Caco-2 (cell line): ENCODE measurements at places on chromosomes 11 and 22. TPM values are rescaled to one million over a fixed set of nuclear protein-coding genes. Genes with fewer than 3 reads are reported as not detected.

Gene NCAM1
- total RNA-seq, result 0.95 and 1.1 TPM in 2 replicates

Gene PANX2
- 2.2 and 2.6 TPM in 2 replicates for total RNA-seq

Gene KCNK7
- total RNA-seq, result 0.39 and 0.49 TPM in 2 replicates

Gene C11orf16
- not detected in 2 replicates for total RNA-seq

GRCh38 chr11:71443736-71444445 lies 4.3 kb downstream of the DHCR7 start:
- H3K27me3 ChIP-seq, result no peaks in the 10 kb centered on the region
- peaks cover 26% of the 10 kb centered on the region for H3K36me3 ChIP-seq
- no peak overlapping the region for H3K4me3 ChIP-seq
- no peak overlapping the region for H3K27ac ChIP-seq
- peaks cover 10% of the 10 kb centered on the region for H3K4me1 ChIP-seq
